Activated CD4-positive, alpha-beta T cell treated with anti-CD3 and anti-CD28 coated beads for 1 hour (primary cell): ENCODE measurements at places on chromosomes 1 and 21.

DNA sequence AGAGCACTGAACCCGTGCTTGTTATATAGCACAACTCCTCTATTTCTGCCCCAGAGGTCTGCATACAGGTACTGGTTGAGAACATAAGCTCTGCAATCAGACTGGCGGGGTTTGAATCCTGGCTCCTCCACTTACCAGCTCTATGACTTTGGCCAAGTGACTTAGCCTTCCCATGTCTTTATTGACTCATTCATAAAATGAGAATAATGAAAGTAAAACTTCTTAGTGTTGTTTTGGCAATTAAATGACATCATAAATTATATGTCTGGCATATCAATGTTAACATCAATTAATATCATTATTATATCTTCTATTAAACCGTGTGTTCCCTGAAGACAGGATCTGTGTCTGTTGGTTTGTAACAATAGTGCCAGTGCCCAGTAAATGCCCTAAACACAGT, 4.3 kb downstream of the INKA2 start:
- DNase-seq, result no peak

GRCh38 chr1:160797861-160798273, 1.9 kb downstream of the LY9 start:
- DNase-seq, result peak; percentile 47

DNA sequence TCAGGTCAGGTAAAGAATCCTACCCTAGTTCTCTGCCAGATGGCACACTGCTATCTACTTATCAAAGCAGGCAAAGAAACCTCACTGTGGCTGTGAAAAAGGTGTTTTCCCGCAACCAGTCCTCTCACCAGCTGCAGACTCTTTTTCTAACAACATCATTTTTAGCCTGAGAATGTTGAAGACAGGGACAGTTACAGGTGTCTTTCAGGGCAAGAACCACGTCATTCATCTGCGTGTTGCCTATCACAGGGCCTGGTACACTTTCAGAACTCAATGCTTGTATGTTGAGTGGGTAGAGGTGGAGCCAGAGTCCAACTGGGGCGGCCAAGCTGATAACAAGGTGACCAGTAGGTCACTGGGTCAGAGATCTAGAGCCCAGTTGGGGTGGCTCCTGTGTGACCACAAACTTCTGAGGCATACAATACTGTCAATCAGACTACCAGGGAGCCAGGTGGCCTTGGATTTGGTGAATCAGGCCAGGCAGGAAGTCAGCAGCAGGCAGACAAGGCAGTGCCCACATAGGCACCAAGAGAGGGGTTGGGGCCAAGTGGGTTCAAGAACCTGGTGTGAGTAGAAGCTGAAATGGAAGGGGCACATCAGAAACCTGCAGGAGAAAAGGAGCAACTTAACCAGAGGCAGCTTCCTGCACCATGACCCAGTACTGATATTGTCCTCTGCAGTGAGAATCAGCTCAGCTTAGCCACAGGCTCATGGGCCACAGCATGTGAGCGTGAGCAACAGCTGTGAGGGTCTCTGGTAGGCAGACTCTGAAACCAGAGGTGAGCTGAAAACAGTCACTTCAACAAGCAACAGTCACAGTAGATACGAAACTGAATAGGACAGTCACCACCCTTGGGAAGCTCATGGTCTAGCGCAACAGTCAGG, 123.6 kb downstream of the DTL start:
- no peak for DNase-seq

DNA sequence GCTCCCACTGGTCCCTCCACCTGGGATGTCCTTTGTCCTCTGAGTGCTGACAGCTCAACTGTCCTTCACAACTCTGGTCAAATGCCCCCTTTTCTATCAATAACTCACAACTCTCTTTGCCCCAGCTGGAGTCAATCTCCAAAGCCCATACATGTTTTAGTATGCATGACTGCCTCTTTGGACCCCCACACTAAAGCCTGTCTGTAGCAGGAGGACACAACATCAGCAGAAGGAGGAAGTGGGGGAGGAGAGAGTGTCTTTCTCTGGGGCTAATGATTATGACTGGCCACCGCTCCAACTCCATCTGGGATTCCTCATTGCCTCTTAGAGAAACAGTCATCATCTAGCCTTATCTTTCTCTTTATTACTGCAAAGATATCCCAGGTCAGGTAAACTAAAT, 186.6 kb upstream of the FGGY start:
- no peak for DNase-seq

DNA sequence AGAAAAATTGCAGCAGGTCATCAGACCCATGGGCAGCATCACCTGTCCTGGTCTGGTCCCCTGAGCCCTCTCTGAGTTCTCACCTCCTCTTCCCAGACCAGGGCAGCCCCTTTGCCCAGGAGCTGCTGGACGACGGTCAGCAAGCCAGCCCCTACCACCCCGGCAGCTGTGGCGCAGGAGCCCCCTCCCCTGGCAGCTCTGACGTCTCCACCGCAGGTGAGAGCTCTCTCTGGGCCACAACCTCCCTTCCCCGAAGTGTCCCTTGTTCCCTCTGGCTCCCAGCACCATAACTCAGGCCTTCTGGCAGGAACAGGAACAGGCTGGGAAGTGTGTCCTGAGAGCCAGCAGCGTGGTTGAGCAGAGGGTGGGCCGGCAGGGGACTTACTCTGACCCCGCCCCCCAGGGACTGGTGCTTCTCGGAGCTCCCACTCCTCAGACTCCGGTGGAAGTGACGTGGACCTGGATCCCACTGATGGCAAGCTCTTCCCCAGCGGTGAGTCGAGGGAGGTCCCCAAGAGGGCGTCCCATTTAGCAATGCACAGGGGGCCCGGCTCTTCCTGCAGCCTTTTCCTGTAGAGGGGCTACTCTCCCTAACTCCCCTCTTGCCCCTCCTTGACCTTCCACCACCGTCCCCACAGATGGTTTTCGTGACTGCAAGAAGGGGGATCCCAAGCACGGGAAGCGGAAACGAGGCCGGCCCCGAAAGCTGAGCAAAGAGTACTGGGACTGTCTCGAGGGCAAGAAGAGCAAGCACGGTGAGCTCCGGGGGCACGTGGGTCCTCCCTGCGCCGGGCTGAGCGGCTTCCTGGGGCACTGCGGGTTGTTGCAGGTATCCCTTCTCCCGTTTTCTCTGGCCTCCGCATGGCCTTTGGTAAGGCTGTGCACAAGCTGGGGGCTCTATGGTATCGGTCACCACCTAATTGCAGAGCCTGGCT, 2.4 kb downstream of the ELF3 start:
- no peak for DNase-seq

GRCh38 chr1:205680073-205680851, at the start of gene SLC45A3:
Gene SLC45A3, minus strand, starts transcription at chr1:205680509. Its CDS starts 15,853 bp downstream, at chr1:205664656.
- no peak for DNase-seq

GRCh38 chr1:164557270-164557669, 1.7 kb upstream of the PBX1 start:
- no peak for DNase-seq

DNA sequence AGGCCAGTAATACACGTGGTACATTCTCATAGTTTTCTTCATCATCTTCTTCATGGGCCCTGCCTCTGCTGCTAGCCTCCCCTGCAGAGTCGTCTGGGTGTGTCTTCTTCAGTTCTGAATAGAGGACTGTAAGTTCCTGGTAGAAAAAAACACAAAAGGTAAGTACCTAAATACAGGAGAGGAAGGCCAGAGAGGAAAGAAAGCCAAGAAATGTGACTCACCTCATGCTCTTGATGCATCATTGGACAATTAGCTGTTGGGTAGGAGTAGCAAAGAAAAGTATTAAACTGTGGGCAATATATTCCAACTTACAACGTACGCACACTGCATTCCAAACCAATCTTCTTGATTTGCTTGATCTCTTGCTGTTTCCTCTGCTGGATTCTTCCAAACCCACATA, 21.8 kb downstream of the FCRL3 start:
- DNase-seq, result no peak

DNA sequence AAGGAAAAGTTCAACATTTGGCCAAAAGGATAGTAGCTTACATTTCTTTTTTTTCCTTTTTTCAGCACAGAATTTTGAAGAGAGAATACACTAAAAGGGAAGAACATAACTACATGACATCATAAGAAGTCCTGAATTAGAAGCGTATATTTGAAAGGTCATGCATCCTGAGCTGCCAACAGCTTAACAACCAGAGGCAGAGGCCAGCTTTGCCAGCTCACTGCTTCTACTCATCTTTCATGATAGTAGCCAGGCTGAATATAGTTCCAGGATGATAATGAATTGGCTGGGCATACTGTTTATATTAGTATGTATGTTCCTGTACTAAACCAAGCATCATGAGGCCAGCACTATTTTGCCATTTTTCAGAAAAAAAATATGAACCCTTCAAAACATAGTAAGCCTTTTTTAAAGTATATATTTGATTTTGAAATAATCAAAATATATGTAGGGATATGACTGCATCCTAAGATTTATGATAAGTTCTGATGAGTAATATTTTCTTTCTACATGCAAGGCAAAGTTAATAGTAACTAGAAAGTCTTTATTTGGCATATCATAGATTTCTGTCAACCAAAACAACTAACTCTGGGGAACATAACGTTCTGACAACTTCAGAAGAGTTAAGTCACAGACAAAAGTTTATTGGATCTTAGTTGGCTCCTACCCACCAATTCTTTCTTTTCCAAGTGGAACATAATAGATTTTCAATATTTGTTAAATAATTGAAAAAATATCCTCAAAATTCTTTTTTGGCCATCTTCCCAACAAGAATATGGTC, 123.2 kb downstream of the DPYD start:
- no peak for DNase-seq

DNA sequence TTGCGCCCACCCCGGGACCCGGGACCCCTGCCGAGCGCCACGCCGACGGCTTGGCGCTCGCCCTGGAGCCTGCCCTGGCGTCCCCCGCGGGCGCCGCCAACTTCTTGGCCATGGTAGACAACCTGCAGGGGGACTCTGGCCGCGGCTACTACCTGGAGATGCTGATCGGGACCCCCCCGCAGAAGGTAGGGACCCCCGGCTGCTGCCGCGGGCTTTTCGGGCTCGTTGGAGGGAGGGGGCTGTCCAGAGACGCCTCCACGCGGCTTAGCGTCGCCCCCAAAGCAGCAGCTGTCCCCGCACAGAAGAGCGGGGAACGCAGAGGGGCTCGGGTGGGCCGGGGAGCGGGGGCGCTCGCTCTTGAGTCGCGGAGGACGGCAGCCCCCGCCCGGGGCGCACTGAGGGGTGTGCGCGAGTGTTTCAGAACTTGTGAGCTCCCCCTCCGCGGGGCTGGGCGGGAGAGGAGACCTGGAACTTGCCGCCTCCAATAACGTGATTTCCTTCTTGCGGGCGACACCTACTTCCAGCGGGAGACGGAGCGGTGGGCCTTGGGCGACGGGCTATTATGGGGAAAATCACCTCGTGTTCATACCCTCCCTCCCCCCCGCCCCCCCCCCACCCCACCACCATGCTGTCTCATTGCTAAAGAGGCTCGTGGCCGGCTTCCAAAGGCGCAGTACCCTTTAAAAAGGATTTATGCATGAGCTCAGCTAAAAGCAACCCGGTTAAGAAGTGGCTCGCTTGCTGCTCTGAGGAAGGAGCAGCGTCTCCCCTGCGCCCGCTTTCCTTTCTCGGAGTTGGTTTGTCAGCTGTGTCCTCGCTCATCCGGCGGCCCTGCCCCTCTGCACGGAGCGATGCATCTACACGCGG, 664 bp downstream of the BACE2 start:
- DNase-seq, result no peak

DNA sequence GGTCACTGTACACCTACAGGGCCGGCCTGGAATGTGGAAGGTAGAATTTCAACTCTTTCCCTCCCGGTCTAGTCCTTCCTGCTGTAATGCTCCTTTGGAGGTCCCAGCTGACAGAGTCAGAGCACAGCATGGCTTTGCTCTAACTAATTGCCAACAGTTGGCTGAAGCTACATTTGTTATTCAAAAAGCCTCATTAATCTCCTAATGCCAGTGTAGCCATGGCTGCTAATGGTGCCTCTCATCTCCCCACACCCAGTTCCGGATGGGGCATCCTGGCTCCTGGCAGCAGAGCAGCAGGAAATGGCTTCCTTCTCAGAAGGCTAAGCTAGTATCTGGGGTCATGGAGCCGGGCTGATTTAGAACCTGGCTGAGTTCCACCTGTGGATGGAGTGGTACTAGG, 18.7 kb upstream of the CAMK1G start:
- no peak for DNase-seq

GRCh38 chr1:108719656-108720435, 7.1 kb downstream of the FNDC7 start:
- no peak for DNase-seq

GRCh38 chr1:198245379-198245778, 88.6 kb downstream of the NEK7 start:
- no peak for DNase-seq

- DNase-seq, result no peak
Measured at GRCh38 chr1:52037909-52038308, 4.3 kb upstream of the KTI12 start.

DNA sequence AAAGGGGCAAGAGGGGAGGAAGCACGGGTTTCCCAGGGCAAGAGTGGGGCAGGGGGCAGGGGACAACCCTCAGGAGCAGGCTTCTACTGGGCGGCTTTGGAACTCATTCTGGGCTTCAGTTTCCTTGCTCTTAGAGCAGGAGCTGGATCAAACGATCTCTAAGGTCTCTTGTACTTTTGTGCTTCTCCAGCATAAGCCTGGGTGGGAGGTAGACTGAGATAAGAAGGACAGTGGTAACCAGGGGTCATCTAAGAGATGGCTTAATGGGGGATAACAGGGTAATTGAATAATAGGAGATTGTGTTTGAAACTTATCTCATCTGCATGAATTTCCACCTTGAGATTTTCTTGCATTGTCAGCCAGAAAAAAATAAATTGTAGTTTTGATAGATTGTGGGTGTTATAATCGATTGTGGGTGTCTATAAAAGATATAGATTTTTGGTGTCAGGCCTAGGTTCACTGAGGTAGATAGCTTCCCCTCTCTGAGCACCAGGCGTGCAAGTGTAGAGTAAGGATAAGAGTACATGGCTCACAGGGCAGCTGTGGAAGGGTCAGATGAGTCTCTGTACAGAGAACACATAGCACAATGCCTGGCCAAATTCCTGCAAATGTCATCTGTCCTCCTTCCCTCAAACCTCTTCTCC, 68.0 kb downstream of the CD58 start:
- DNase-seq, result no peak
